AG20443 (cell line): ENCODE measurements at places on chromosomes 1 and 21.

- no peak for DNase-seq
Measured at GRCh38 chr1:184597650-184598357, 156.9 kb downstream of the EDEM3 start.

DNA sequence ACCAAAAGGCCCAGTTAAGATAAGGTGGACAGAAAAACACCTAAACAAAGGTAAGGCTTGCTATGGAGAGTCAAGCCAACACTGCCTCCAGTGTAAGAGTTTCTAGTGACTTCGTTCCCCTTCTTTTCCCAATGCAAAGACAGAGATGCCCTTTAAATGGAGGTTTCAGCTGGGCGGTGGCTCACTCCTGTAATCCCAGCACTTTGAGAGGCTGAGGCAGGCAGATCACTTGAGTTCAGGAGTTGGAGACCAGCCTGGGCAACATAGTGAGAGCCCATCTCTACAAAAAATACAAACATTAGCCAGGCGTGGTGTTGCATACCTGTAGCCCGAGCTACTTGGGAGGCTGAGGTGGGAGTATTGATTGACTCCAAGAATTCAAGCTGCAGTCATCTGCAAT lies 24.0 kb upstream of the COL6A1 start:
- no peak for DNase-seq

DNA sequence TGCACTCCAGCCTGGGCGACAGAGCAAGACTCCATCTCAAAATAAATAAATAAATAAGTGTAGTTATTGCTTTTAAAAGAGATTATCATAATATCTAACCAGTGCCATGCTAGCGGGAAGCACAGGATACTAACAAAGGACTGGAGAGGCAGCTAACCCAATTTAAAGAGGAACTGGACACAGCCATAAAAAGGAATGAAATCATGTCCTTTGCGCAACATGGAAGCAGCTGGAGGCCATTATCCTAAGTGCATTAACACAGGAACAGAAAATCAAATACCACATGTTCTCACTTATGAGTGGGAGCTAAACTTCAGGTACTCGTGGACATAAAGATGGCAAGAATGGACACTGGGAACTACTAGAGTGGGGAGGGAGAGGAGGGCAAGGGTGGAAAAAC lies 54.9 kb downstream of the TM2D1 start:
- DNase-seq = no peak

DNA sequence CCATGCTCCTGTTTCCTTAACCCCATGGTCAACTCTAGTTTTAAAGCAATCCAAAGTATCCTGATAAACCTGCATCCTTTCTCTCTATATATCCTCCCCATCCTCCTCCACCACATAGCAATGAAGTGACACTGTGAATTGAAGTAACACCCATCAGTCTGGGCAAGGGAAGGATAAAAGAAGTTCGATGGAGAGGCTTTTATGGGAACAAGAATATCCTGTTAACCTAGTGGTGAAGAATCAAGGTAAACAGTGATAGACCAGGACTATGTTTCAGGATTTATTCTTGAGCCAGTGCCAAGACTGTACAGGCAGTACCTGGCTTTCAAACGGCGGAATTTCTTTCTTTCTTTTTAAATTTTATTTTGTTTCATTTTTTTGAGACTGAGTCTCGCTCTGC lies 17.6 kb downstream of the RABIF start:
- DNase-seq = no peak

DNA sequence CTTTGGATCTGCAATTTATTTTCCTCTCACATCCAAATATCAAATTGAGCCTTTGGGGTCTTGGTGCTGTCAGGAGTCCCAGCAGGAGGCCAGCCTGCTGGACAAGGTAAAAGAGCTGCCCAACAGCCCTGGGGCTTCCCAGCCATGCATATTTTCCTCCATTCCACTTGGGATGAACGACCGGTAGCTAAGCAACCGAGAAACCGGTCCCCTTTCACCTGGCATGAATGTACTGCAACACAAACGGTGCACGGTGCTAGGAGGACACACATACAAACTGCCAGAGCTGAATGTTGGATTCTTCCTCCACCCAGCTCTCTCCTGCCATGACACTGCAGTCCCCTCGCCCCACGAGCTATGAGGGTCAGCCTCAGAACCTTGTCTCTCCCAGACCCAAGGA lies 42.7 kb downstream of the BCAR3 start:
- DNase-seq = no peak

DNA sequence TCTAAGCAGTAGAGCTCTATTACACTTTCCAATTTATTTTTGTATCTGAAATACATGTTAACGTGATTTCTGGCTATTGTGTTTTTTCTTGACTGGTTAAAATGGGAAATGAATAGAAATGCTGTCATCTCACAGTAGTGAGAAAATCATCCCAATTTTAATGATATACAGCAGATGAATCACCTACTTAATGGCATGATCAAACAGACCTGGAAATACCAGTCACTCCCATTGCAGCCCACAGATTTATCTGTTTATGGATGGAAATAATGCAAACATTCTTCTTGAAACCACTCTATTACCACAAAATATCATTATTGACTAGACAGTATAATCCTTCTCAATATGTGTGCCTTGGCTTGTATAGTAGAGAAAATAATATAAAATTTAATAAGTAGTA lies 497.8 kb upstream of the ADAMTS5 start:
- DNase-seq = no peak

- no peak for DNase-seq
Measured at GRCh38 chr1:206105464-206105995, 11.7 kb downstream of the AVPR1B start.

GRCh38 chr1:200556002-200556401 lies 64.5 kb downstream of the KIF14 start:
- DNase-seq = no peak
